Stimulated activated CD4-positive, alpha-beta T cell treated with anti-CD3 and anti-CD28 coated beads, Interleukin-1b, Interleukin-23, amount 100 ng/mL, for 1 hour (primary cell): ENCODE measurements at places on chromosomes 3 and 15.

- no peak for DNase-seq
These were observed 443.8 kb upstream of the TGFBR2 start for GRCh38 chr3:30162579-30162978.

DNA sequence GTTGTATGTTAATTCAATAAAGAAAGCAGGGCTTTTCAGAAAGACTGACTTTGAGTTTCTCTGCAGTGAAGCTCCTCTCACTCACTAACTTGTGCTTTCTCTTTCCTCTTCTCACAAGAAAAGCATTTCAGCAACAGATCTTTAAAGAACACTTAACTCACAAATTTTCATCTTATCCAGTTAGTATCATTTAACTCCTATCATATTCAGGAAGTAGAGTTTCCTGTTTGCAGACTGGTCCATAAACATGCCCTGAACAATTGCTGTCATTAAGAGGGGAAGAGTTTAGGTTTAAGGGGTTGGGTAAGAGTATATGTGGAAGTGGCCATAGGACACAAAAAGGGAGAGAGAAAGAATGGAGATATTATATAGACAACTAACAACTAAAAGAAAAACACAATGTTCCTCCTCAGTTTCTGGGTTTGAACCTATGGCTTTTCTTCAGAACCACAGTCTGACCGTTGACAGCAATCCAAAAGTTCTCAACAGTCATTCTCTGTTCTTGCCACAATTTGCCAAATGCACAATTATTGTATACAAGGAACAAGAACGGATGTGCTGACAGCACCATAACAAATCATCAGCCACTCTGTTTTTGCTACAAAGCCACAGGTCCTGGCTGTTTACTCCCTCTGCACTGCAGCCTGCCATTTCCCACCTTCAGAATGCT is 63.9 kb downstream of the CHAC1 start:
- no peak for DNase-seq

DNA sequence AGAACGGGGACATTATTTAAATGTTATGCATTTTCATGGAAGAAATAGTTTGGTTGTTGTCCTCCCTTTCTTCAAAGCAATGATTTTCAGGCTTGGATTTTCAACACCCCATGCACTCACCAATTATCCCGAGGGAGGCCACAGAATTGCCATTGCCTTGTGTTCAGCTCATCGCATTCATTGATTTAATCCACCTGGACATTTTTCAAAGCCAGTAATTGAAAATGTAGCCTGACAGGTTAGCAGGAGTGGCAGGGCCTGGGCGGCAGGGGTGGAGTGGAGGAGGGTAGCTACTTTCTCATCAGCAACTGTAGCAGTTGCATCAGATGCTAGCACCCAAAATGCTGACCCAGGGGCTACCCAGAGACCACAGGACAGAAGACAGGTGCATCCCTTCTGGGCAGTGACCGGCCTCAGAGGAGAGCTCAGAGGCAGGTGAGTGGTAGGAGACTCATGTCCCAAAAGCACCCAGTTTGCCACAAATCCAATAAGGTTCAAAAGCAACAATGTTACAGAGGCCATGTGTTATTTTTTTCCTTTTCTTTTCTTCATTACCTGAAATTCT is 242.4 kb downstream of the CD47 start:
- DNase-seq, result no peak

GRCh38 chr3:143380449-143380848 is 260.9 kb downstream of the CHST2 start:
- DNase-seq, result no peak

GRCh38 chr3:144358191-144358590 is 386.6 kb downstream of the DIPK2A start:
- no peak for DNase-seq

- no peak for DNase-seq
These were observed 56.5 kb downstream of the SMAD3 start for GRCh38 chr15:67121644-67122605.

GRCh38 chr15:38992930-38993329 is 428.3 kb upstream of the RASGRP1 start:
- DNase-seq, result no peak

- no peak for DNase-seq
These were observed 233.2 kb downstream of the FGF12 start for GRCh38 chr3:192494174-192494573.

DNA sequence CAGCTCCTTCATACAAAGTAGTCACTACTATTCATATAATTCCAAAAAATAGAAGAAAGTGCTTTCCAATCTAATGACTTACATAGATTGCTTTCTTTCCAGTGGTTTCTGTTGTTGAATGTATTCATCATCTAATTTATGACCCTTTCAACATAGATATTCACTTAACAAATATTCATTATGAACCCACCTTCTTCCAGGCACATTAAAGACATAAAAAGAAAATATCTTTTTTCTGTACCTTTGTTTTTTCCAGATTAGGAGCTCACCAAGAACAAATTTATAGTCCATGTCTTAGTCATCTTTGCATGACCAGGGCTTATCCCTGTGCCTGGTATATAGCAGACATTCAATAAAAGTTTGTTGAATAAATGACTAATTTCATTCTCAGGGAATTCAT is 32.4 kb upstream of the PDZRN3 start:
- DNase-seq, result no peak

DNA sequence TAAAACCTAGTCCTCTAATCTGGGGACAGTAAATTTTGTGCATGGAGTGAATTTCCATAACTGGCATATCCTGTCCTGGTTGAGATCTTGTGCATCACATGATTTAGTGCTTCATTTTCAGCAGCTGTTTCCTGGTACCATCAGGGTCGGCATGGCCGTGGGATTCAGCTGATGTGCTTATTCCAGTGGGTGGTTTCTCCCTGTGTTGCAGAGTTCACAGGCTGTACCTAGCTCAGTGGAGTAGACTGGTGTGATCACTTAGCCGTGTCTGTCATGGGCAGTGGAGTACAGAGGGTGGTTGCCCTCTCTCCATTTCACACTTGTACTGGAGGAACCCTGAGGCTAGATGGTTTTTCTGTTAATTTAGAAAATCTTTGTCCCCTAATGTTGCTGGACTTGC is 228.5 kb downstream of the PTPRG start:
- DNase-seq, result no peak

GRCh38 chr15:56174649-56175048 is 69.0 kb downstream of the RFX7 start:
- no peak for DNase-seq

DNA sequence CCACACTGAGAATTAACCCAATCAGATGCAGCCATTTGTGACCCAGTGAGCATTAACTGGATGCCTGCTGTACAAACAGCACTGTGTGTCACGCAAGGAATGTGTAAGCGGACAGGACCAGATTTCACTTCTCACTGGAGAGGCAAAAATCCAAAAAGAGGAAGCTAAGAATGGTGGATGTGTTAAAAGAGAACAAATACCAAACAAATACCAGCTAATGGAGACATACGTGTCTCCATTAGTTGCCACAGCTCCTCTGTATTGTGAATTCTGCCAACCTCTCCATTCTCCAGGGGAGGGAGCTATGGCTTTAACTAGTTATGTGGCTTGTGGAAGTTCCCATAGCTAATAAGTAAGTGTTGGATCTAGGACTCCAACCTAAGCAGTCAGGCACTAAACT is 2.6 kb downstream of the LTF start:
- DNase-seq, result no peak

DNA sequence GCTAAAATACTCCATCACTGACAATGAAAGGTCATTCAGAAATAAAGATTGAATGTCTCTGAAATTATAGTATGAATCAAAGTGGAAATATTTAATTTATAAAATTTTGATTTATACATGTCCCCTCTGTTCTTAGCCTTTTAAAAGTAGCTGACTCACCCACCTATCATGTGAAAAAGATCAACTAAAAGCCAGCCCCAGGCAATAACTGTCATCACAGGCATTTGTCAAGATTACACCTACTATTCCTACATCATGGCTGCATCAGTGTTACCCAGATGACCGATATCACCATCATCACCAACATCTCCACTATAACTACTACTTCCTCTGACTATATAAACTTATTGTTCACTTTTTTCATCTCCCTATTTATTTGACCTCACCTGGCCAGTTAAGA is 14.3 kb upstream of the PIK3R4 start:
- no peak for DNase-seq

GRCh38 chr15:99582508-99582960 is 16.8 kb downstream of the MEF2A start:
- DNase-seq, result no peak

- no peak for DNase-seq
These were observed 61.7 kb downstream of the TFDP2 start for GRCh38 chr3:142087676-142088075.

- DNase-seq, result no peak
These were observed 89.2 kb upstream of the MEF2A start for GRCh38 chr15:99476413-99477222.

DNA sequence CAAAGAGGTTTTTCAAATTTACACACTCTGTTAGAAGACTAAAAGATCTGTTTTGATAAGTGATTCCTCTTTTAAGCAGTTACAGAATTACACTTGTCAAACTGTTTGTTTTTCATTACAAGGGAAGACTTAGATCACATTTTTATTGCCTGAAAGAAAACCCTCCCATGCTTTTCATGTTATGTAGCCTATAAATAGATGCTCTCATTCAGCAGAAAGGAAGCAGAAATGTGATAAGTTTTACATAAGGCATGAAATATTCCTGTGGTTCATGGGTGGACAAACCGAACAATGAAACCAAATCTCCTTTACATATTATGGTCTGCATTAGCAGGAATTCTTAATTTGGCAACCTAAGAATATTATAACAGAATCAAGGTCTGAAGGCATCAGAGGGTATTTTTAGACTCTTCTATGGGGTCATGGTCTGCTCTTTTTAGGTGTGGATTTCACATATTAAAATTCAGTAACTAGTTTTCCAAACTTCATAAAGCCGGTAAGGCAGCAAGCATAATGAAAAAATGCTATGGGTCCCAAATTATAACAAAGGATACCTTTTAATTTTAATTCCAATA is 37.3 kb upstream of the FXR1 start:
- DNase-seq, result no peak

DNA sequence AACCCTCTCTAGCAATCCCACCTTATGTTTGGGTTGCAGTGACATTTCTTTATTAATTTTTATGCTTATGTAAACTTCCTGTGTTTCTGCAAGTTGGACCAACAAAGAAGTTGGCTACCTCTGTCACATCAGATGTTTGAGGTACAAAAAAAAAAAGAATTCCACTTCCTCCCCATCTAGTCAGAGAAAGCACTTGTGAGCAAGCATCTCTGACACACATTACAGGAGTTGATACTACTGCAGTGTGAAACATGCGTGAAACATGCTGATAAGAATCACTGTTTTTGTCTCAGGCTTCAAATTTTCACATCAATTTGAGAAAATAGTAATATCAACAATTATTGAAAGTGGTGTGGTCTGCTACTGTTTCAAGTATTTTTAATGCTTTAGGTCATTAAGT is 1.3 kb downstream of the SCAANT1 start:
- DNase-seq, result no peak

DNA sequence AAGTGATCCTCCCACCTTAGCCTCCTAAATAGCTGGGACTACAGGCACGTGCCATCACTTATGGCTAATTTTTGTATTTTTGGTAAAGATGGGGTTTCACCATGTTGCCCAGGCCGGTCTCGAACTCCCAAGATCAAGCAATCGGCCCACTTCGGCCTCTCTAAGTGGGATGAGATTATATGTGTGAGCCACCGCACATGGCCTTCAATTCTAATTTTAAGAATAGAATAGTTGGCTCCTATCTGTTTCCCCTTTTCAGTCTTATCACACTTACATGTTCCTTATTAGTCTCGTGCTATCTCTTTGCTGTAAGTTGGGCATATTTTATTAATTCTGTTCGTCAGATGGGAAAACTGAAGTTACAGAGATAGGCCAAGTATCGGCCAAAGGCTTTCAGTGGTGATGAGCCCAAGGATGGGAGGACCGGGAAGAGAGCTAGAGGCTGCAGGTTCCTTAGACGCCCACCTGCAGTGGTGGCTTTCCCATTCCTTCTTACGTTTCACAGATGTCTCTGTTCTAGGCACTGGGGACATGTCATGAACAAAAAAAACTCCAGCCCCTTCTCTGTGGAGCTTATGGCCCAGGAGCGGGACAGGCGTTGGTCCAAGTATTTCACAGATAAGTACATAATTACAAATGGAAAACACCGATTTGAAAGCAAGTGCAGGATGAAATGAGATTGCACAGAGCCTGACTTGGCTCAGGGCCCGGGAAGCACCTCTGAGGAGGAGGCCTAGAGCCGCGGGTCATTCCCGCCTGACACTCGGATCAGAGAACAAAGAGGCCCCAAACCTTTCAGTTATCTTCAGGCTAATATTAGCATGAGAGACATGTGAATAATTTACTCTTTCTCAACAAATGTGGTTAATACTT is 91.1 kb upstream of the KLF13 start:
- DNase-seq, result no peak

DNA sequence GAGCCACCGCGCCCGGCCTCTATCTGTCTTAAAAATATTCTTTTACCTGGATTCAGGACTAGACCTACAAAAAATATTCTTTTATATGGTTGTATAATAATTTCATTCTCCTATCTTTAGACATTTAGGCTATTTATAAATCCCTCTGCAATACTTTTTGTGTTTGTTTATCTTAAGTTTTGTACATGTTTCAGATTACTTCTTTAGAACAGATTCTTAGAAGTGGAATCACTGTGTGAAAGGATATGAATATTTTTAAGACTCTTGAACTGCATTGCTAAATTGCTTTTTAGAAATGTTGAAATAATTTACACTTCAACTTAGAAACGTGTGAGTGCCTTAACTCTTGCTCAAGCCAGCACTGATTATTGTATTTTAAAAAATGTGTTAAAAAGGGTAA is 131.3 kb upstream of the PTX3 start:
- no peak for DNase-seq

GRCh38 chr15:89115547-89115946 is 27.3 kb downstream of the ABHD2 start:
- no peak for DNase-seq

DNA sequence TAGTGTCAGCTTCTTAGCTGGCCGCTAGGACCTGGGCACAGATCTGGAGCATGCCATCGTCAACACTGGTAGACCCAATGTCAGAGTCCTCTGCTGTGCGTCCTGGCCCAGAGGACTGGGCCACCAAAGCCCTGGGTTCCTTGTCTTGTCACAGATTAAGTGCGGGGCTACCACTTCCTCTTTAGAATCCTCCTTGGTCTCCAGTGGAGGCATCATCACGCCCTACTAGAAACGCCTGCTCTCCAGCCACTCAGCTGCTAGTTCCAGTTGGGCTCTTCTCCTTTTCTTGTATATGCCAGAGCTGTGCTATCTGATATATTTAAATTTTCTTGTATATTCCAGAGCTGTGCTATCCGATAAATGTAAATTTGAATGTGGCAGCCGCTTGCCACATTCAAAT is 11.2 kb downstream of the PPCDC start:
- no peak for DNase-seq

- DNase-seq, result no peak
These were observed 165.1 kb downstream of the PPM1L start for GRCh38 chr3:160921020-160921635.

DNA sequence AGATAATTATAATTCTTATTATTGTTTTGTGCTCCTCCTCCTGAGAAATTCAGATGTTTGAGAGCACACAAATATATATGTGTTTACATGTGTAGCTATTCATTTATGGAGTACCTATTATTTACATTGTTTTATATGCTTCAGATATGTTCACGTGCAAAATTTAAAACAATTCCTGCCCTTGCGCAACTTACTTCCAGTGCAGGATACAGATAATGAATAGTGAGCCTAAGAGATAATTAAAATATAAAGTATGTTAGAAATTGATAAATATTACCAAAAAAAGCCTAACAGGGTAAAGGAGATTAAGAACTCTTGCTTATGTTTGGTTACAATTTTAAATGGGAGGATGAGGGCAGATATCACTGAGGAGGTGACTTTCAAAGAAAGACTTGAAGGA is 81.7 kb upstream of the DPH6 start:
- no peak for DNase-seq

- no peak for DNase-seq
These were observed 79.4 kb downstream of the SMAD3 start for GRCh38 chr15:67144609-67145311.
